Astrocyte of the hippocampus (primary cell): ENCODE measurements at places on chromosomes 6 and 20.

DNA sequence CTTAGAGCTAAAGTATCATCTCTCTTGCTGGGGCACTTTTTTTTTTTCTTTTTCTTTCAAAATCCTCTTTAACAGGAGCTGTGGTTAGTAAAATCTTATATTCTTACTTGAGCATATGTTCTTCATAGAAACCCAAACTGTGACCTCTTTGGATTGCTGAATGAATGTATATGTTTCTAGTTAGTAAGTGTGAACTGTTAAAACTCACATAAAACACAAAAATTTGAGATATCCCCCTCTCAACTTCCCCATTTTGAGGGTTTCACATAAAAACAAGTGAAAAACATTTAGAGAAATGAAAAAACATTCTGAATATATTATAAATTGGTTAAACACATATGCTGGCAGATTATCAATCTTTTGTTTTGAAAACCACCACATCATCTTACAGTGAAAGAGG is 78.1 kb downstream of the INSM1 start:
- no peak for DNase-seq

GRCh38 chr6:46023216-46023915 is 7.7 kb upstream of the CLIC5 start:
- DNase-seq: no peak

- no peak for DNase-seq
Observed at GRCh38 chr6:17902974-17903373, 84.5 kb downstream of the KIF13A start.

- peak; percentile 17 for DNase-seq
Observed at GRCh38 chr6:75331151-75331550, 46.6 kb upstream of the TMEM30A start.

GRCh38 chr20:36677422-36677771 is 31.4 kb upstream of the SLA2 start:
- no peak for DNase-seq

- DNase-seq: no peak
Observed at GRCh38 chr20:33667245-33667675, 517 bp downstream of the ACTL10 start.

- no peak for DNase-seq
Observed at GRCh38 chr6:63529498-63529897, 42.8 kb upstream of the LOC128125822 start.

GRCh38 chr6:23522792-23523547 is 603.0 kb upstream of the NRSN1 start:
- DNase-seq: no peak

DNA sequence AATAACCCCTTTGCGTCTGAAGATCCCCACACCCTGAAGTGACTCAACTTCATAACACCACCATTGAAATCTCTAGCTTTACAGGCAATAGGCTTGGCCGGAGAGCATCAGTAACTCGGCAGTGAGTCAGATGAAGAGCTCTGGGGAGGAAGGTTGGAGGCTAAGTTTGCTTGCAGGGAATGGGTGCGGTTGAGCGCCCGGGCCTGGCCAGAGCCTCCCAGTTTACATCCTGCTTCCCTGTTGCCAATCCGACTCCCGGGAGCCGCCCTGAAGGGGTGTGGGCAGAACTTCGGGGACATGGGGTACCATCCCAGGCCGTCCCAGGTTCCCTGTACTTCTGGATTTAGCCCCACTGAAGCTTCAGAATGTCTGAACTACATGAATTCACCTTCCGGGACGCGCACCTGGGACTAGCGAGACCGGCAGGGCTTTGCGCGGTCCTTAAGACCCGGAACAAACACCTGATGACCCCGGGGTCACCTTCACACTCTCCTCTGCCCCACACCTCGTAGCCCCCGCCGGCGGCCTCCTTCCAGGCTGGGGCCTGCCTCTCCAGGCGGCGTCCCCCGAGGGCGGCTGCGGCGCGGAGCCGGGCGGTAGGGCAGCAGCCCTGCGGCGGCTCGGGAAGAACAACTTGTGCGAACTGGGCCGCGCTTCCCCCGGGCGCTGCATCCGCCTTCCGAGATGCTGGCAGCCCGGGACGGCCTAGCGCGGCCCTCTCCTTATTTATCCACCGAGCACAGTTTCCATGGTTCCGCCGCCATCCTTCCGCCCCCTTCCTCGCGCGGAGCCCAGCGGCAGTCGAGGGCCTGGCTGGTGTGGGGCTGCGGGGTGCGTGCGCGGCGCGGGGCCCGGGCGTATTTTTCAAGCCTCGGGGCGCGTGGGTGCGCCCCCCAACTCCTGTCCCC is 56.6 kb upstream of the RREB1 start:
- peak; percentile 56 for DNase-seq

GRCh38 chr6:76862936-76863335 is 600.4 kb downstream of the HTR1B start:
- no peak for DNase-seq

DNA sequence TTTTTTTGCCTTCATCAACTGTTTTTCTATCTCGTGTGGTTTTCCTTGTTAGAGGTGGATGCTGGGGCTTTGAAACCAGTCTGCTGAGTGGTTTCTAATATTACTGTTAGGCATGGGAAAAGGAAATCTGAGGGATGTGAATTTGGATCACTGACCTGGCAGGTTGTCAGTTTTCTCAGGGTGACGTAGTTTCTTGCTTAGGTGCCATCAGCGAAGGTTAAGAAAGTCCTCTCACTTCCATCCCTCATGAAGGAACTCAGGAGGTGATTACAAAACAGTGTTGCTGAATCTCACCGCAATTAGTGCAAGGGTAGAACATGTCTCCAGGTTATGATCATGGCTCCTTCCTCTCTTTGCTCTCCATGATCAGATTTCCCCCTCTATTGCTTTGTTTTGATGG is 135.9 kb downstream of the SOX4 start:
- peak; percentile 47 for DNase-seq

GRCh38 chr20:63056236-63057170 is 49.7 kb upstream of the BHLHE23 start:
- DNase-seq: peak; percentile 46

- DNase-seq: peak; percentile 33
Observed at GRCh38 chr6:52661551-52661950, 9.4 kb upstream of the TMEM14A start.

GRCh38 chr6:56767892-56768531 is 125.3 kb upstream of the DST start:
- peak; percentile 46 for DNase-seq

DNA sequence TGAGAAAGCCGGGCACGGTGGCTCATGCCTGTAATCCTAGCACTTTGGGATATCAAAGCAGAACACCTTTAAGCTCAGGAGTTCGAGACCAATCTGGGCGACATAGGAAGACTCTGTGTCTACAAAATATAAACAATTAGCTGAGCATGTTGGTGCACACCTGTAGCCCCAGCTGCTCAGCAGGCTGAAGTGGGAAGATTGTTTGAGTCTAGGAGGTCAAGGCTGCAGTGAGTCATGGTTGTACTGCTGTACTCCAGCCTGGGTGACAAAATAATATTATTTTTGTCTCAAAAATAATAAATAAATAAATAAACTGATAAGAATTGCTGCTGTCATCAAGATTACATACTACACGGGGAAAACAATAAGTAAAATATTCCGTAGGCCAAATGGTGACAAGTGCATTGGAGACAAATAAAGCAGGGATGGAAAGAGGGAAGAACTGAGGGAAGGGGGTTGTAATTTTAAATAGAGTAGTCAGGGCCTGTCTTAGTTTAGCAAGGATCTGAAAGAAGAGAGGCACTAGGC is 14.0 kb upstream of the TOP1 start:
- DNase-seq: no peak

DNA sequence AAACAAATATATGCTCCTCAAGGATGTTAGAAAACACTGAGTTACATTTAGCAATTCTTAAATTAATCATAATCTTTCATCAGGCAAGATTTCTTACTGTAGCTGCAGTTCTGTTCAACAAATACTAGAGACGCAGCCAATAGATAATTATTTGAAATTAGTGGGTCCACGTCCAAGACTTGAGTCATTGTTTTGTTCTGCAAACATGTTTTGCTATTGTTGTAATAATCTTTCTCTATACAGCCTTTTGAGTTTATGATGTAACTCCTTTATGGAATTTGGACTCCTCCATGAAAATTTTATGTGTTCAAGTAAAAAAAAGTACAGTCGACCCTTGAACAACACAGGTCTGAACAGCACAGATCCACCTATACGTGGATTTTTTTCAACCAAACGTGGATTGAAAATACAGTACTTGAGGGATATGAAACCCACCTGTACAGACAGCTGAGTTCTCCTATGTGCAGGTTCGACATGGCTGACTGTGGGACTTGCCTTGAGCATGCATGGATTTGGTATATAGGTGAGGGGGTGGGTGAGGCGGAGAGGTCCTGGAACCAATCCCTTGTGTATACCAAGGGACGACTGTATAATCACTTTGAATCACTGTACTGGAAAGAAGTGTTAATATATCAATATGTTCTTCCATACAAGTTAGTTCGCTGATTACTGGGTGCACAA is 41.3 kb upstream of the SLC22A16 start:
- DNase-seq: no peak

DNA sequence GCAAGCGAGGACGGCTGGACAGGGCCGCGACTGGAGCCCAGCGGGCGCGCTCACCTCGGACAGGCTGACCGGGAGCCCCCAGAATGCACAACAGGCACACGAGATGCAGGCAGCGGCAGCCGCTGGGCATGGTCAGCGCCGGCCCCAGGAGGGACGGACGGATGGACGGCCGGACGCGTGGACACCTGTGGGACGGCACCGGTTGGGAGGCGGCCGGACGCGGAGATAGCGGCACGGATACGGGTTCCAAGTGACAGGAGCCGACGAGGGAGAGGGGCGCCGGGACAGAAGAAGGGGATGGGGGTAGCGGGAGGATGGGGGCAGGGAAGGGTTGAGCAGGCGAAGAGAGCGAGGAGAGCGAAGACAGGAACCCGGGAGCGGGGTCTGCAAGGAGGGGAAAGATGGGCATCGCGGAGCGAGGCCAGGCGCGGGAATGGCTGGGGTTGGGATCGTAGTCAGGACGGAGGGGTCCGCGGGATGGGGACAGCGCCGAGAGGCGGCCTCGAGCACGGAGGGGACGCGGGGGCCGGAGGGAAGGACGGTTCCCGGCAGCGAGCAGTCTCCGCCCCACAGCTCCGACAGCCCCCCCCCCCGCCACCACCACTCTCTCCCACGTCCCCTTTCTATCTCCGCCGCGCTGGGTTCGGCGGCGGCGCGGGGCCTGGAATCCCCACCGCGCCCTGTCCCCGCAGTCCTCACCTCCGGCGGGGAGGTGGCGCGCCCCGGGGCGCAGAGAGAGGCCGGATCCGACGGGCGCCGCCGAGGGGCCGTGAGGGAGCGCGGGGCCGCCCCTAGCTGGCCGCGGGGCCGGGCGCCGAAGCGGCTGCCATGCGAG is 435 bp downstream of the DLK2 start:
- DNase-seq: peak; percentile 92

GRCh38 chr6:169838346-169839028 is 87.1 kb downstream of the ERMARD start:
- DNase-seq: no peak
